Left ventricle myocardium superior (tissue), 1 donor: ENCODE measurements at places on chromosomes 2 and 18. TPM values are rescaled to one million over a fixed set of nuclear protein-coding genes. Genes with fewer than 3 reads are reported as not detected.

Gene FABP1
- total RNA-seq, result not detected

DNA sequence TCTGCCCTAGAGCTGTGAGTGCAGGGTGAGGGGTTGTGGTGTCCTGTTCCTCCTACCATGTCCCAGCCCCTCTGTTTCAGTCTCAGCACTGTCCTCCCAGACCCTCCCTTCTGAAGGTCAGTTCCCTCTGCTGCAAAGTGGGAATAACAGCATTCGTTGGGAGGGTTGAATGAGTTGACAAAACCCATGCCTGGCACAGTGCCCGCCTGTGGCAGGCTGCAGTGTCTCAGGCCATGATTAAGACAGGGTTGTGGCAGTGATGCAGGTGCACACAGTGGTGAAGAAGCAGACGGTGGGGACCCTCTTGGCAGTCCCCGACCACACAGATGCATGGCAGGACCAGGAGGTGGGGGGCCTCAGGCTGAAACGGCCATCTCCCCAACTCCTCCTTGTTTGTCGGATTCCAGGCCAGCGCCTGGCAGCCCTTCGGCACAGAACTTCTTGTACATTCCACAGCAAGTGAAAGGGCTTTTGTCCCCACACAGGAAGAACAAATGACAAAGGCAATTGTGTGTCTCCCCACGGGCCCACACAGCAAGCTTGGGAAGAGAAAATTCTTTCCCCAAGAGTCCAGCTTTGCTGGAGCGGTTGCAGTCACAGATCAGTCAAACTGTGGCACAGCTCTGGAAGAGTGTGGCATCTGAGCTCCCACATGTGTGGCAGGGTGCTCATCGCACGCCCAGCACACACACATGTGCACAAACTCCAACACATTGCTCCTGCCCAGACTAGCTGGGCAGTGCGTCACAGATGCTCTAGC is 92.0 kb upstream of the MSH2 start:
- DNase-seq, result peak; percentile 74

DNA sequence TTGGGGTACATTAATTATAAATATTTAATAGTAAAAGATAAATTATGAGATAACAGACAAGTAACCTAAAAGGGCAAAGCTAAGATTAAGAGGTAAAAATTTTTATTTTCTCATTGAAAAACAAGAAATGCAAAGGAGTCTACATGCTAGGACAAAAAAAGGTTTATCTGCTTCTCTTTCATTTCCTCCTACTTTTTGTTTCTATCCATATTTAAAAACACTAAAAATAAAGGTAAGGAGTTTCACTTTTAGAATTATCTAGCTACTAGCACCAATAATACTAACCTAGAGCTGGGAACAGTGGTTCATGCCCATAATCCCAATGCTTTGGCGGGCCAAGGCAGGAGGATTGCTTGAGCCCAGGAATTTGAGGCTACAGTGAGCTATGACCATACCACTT is 1551.7 kb upstream of the SLC39A10 start:
- DNase-seq, result no peak

GRCh38 chr18:36451454-36452251 is 154.1 kb downstream of the FHOD3 start:
- DNase-seq, result no peak

GRCh38 chr2:16330571-16330970 is 335.1 kb downstream of the CYRIA start:
- DNase-seq, result no peak

DNA sequence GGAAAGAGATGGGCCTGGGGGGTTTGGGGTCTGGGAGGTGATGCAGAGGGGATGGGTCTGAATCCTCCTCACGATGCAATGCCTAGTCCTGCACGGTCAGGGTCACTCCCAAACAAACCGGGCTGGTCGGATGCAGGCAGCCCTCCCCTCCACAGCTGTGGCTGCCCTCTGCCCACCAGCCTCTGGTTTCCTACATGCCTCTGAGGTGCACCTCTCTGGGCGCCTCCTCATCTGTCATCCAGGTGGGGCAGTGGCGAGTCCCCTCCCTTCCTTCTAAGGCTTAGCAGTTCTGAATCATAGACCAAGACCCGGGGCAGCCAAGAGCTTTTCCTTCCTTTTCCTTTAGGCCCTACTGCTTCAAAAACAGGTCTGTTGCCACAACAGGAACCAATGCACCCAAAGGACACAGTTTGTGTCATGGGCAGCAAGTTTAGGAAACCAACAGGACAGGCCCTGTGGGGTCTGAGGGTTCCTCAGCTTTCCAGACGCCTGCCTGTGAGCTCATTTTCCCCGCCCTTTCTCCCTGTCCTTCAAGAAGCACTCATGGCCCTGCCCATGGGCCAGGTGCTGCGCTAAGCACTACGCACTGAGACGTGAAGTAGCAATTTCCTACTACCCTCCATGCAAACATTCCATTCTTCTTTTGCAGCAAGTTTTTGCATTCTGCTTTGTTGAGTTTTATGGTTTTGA is 6.5 kb upstream of the MAL start:
- DNase-seq, result no peak
